ENCODE measurements at places on chromosomes 12 and 14.

- no peak for DNase-seq
These were observed 91.6 kb upstream of the ATF7IP start for GRCh38 chr12:14273913-14274311.

DNA sequence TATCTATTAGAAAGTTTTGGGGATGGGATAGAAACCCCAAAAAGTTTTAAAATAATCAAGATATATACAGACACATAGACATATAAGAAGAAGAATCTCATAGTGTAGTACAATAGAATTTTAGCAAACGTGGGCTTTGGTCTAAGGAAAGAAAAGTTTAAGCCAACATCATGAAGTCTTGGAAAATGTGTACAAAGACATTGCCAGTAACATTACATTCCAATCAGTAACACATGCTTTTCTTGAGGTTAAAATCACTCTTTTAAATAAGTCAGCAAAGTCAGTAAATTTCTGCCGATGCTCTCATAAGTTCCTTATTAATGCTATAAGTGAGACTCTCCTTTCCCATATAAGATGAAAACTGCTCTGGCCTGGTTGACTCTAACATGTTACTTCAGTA lies 201.1 kb upstream of the LRIG3 start:
- DNase-seq, result no peak

GRCh38 chr14:50845166-50845565 lies 14.2 kb upstream of the NIN start:
- no peak for DNase-seq

- DNase-seq, result no peak
These were observed 54.9 kb upstream of the CISTR start for GRCh38 chr12:53806721-53807120.

DNA sequence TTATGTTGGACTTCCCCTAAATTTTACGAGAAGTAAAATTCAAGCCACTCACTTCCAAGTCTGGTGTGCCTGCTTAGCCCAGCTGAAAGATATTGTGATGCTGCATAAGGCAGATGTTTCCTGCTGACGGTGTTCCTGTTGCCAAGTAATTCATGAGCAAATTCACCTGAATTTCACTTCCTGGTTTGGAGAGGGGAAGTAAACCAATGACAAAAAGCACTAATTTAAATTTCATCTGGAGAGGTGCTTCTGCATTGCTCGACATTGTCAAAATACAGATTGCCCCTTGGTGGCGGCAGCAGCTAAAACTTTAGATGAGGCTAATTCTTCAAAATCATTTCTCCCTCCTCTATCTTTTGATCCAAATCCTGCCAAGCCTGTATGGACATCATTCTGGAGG lies 281.1 kb downstream of the AACS start:
- no peak for DNase-seq
